Activated T-helper 1 cell treated with anti-CD3 and anti-CD28 coated beads, Interleukin-2, amount 50 U/mL, for 16 hours (primary cell): ENCODE measurements at places on chromosomes 5 and 9.

- no peak for DNase-seq
These were observed 20.0 kb downstream of the PTPN3 start for GRCh38 chr9:109478051-109478563.

GRCh38 chr5:154092356-154093141 lies 53.8 kb downstream of the MFAP3 start:
- DNase-seq, result no peak

GRCh38 chr5:41735213-41735612 lies 135.0 kb downstream of the OXCT1 start:
- DNase-seq, result no peak

DNA sequence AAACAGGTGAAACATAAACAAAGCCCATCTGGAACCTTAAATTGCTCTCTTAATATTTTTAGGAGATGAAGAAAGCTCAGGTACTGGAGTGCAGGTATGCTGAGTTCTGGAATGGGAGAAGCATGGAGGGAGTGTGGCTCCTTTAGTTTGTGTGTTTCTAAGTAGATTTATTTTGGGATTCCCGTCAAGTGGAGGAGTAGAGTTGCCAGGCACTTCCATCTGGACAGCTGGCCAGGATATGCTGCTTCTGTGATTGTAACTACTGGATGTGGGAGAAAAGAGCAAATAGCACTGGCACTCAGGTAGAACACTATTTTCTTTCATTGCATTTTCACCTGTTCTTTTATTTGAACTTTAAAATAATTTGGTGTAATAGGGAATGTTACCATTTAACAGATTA lies 182.3 kb upstream of the MAST4 start:
- no peak for DNase-seq

DNA sequence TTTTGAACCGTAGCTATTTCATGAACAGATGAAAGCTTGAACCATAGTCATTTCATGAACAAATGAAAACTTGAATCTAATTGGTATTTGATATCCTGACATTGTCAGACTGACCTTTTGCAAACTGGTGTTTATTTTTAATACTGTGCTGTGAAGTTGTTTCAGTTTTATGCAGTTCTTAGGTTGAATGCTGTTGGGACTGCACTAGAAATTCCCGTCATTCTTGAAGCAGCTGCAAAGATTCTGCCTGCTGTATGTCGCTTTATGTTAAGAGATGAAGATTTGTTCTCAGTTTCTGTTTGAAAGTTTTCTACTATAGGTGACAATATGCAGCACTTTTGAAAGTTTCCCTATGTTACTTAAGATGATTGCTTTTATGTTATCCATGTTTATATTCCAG lies 22.5 kb upstream of the FAM120AOS start:
- DNase-seq, result no peak

- DNase-seq, result no peak
These were observed 83.3 kb upstream of the CCDC112 start for GRCh38 chr5:115379622-115380344.

DNA sequence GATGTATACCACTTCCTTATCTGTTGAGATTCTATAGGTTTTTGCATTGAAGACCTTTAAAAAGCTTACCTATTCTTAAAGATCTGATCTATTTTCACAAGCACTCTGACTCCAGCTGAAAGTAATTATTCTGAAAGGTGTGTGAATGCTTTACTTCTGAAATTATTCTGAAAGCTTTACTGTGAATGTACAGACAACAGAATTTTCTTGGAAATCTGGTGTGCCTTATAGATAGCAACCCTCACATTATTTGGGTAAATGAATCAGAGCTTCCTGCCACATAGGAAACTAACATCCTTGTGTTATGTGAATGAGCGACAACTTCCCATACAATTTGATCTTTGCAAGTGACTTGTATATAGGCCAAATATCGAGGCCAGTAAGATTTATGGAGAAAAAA lies 6.5 kb downstream of the CDO1 start:
- DNase-seq, result no peak

DNA sequence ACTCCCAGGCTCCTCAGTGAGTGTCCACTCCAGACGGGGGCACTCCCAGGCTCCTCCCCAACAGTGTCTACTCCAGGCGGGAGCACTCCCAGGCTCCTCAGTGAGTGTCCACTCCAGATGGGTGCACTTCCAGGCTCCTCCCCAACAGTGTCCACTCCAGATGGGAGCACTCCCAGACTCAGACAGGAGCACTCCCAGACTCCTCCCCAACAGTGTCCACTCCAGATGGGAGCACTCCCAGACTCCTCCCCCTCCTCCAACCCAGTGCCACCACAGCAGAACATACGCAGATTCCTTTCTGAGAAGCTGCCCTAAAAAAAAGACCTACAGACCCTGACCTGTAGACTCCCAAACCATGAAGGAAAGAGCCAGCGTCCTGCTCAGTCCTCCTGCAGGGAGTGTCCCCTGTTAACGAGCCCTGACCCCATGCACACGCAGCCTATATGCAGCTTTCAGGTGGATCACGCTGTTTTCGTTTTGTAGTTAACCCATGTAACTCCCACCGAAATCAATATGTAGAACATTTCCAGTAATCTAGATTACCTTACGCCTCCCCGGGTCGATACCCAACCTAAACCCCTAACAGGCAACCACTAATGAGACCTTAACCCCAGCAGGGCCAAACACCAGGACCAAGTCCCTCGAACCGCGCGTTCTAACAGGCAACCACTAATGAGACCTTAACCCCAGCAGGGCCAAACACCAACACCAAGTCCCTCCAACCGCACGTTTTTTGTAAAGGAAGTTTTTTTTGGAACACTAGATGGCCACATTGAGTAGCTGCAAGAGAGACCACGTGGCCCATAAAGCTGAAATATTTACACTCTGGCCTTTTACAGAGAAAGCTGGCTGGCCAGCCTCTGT lies 15.7 kb downstream of the PNPLA7 start:
- no peak for DNase-seq

DNA sequence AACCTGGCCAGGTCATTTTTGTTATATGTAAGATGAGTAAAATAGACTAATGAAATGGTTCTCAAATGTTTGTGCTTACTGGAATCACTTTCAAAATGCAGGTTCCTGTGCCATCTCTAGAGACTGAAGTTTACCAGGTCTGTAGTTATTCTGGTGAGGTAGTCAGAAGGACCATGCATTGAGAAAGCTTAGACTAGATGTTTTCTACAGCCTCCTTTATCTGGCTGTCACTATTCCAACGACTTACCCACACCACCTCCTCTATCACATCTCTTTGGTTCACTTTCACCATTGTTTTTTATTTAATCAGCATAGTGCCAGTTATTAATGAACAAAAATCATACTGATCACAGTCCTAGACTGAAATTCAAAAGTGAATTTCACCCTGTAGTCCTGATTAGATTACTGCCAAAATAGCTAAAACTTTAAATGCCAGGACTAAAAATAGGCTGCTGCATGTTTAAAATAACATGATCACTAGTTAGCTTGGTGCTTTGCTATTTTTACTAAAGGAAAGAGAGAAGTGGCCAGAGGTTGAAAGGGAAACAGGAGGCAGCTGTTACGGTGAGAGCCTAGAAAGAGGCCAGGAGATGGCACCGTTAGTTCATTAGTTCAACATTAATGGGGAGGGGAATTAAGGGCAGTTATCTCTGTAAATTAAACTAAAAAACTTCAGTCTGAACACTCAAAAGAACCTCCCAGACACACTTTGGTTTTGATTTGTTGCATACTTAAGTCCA lies 13.9 kb upstream of the FNIP1 start:
- DNase-seq, result no peak

DNA sequence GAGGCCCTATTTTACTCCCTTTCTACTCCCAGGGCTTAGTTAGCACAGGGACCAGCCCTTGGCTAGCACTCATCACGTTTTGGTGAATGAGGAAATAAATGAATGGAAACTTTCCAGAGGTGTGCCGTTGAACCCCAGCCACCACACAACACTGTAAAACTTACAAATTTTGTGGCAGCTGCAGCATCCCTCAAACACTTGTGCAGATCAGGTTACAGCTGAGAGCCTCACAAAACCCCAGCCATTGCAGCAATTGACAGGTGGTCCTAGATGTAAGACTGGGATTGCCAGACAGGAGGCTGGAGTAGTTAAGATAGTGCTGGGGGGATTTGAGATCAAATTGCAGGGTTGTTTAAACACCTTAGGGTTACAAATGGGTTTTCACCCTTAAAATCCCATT lies 482.2 kb upstream of the KIF2A start:
- DNase-seq, result no peak

DNA sequence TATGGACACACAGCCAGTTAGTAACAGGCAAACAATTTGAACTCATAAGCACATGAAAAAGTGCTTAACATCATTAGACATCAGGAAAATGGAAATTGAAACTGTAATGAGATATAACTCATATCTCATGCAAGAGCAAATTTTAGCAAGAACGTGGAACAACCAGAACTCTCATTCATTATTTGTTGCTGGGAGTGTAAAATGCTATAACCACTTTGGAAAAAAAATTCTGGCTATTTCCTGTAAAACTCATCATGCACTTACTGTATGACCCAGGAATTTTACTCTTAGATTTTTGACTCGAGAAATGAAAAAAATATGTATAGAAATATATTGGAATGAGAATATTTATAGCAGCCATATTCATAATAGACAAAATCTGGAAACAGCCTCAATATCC lies 205.7 kb upstream of the PUM3 start:
- no peak for DNase-seq

- DNase-seq, result no peak
These were observed 77.8 kb upstream of the ZNF618 start for GRCh38 chr9:113798062-113799030.

DNA sequence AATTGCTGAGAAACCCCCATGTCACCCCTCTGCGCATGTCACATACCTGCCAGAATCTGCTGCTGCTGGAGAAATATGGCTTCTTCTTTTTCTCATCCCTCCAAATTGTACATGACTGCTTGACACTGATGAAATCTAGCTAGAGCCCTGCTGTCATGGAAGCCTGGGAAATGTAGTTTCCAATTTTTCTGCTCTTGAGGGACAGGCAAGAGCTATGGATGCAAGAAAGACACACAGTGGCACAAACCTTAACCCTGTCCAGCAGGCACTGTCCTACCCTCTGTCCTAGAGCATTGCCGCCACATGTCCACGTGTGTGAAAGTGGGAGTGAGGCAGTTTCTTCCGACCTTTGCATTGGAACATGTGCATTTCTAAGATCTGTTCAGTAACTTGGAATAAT lies 255.5 kb upstream of the SEMA6A start:
- no peak for DNase-seq

GRCh38 chr5:76153271-76153670 lies 70.1 kb downstream of the SV2C start:
- DNase-seq, result no peak

GRCh38 chr9:1170918-1171317 lies 120.8 kb downstream of the DMRT2 start:
- DNase-seq, result no peak

GRCh38 chr5:88671505-88672499 lies 211.2 kb downstream of the MEF2C start:
- no peak for DNase-seq

DNA sequence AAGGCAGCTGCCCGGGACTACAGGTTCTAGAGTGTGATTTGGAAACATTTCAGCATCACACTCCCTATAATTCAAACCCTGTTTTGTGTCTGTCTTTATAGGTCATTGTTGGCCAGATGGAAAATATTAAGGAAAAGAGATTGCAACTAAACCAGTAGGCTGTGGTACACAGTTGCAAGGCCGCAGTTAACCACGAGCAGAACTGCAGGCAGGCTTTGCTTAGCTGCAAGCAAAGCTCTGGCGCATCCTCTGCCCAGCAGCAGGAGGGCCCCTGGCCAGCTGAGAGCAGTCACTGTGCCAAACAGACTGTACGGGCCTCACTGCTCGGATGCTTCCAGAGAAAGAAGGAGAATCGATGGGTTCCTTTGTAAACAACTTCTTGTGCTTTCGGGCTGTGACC lies 204.5 kb downstream of the DENND1A start:
- DNase-seq, result no peak

DNA sequence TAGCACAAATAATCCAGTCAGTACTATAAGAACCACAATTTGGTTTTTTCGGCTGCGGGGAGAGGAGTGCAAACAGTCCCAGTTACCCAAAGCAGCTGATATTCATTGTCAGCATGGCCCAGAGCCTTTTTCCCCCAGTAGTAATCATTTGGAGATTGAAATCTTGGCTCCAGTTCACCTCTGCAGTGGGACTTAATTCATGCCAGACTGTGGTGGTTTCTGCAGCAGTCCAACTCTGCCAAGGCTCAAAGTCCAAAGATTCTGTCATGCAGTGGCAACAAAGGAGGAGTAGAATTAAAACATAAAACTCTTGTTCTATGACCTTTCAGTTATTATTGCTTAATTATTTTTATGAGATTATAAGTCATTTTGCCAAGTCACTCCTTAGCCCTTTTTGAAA lies 25.0 kb upstream of the TRIM36 start:
- DNase-seq, result no peak

DNA sequence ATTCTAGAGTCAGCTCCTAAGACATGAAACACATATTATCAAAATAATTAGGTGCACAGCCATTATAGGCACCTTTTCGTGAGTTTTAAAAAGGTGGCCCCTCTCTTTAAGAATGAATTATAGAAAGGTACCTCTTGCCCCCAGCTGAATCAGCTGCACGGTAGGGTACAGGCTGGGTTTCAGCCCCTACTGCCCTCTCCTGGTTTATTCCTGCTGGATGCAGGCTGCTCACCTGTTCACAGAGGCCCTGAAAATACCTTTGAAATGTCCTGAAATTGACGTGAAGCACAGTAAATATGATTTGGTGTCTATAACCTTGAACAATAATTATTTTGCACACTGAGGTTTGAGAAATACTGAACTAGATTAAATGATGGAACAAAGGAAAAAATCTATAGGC lies 504.8 kb upstream of the SGCD start:
- no peak for DNase-seq

- DNase-seq, result no peak
These were observed 46.8 kb upstream of the RNF20 start for GRCh38 chr9:101486693-101487442.

GRCh38 chr9:128372188-128372641 lies 1.0 kb downstream of the URM1 start:
- no peak for DNase-seq

DNA sequence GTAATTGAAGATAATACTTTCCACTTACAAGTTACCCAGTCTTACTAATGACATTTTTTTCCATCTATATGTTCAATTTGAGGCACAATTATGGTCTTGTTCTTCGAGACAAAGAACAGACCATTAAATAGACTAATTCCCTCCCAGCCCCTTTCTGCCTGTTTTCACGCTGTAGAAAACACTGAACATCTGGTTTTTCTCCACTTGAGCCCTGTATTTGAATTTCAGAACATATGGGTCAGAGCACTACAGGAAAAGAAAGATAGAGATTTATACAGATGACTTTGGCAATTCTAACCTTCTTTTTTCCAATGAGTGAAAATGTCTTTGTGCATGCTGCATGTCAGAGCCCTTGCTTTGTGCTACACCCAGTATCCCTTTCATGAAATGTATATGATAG lies 506.9 kb downstream of the LRRC70 start:
- no peak for DNase-seq

DNA sequence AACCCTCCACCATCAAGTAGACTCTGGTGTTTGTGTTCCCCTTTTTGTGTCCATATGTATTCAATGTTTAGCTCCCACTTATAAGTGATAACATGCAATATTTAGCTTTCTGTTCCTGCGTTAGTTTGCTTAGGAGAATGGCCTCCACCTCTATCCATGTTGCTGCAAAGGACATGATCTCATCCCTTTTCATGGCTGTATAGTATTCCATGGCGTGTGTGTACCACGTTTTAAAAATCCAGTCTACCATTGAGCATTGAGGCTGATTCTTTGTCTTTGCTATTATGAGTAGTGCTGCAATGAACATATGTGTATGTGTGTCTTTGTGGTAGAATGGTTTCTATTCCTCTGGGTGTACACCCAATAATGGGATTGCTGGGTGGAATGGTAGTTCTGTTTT lies 140.1 kb downstream of the BASP1 start:
- DNase-seq, result no peak
